ENCODE measurements at places on chromosomes 6 and 20.
A peak's percentile ranks its signal among the peaks of the same experiment; 100 is the strongest.

- peak; percentile 97 for DNase-seq
Measured at GRCh38 chr6:135054569-135055498, at the start of gene HBS1L. Gene HBS1L (minus strand): TSS chr6:135054822. CDS start chr6:135054691, 131 bp downstream.

- no peak for DNase-seq
Measured at GRCh38 chr6:68635706-68636513, 828 bp downstream of the ADGRB3 start.

DNA sequence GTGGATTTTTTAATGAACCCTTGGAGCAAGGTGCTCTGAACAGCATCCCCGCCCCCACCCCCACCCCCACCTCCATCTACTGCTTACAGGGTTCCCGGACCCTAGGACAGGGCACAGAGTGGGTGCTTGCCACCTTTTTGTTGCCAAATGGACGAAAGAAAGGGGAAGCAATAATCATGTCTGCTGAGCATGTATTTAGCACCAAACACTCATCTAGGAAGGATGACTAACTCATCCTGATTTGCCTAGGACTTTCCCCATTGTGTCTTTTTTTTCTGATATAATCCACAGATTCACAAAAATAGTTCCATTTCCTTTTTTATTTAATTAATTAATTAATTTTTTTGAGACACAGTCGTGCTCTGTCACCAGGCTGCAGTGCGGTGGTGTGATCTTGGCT lies 1.2 kb upstream of the PLTP start:
- DNase-seq, result peak; percentile 35

GRCh38 chr6:164048840-164049516 lies 634.5 kb downstream of the QKI start:
- no peak for DNase-seq

DNA sequence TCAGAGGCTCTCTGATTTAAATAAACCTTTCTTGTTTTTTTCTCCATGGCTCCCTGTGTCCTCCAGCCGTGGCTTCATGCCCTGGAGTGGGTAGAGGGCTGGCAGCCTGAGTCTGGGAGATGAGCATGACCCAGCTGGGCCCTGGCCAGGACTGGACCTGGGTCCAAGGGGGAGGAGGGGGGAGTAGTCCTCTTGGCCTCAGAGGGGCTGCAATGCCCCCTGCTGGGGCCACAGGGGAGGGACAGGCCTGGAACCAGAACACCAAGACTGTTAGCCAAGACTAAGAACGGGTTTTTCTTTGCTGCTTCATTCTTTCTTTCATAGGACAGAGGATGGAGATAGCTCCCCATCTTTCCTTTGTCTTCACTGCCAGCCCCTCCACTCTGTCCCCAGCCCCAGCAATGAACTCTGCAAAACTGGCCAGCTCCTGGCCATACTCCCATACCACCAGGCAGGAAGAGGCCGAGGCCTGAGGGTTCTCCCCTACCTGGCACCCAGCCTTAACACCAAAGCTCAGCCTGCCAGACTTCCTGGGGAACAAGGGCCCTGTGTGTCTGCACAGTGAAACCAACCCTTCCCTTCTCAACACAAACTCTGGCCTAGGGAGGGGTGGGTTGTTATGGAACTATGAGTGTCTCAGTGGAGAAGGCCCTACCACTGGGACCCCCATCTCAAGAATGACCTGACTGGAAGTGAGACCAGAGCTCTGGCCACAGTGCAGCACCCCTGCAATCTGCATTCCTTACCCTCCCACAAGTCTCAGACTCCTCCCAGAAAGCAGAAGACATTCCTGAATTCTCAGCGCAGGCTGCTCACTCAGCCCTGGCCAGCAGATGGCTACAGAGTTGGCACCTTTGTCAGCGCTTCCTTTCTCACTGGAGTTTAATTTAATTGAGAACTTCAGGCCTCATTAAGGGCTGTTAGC lies 11.0 kb downstream of the SLC29A1 start:
- peak; percentile 80 for DNase-seq

- no peak for DNase-seq
Measured at GRCh38 chr20:15843777-15844176, 729.5 kb downstream of the KIF16B start.

GRCh38 chr6:26240157-26241032 lies 124.6 kb upstream of the BTN3A2 start:
- peak; percentile 94 for DNase-seq

DNA sequence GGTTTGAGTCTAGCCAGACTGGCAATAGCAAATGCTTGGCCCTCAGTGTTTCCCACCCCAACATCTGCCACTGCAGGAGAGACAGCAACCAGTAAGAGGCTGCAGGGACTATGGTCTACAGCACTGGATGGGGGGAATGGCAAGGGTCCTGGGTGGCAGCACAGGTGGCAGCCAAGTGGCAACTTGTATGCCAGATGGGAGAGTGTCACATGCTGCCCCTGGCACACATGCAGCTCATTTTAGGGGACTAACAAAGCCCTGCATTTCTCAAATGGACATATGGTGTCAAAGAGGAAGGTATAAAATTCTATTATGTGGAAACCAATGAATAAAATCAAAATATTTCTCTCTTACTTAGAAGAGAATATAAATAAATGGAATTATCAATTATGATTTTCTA lies 298.7 kb upstream of the MARCKS start:
- DNase-seq, result no peak

DNA sequence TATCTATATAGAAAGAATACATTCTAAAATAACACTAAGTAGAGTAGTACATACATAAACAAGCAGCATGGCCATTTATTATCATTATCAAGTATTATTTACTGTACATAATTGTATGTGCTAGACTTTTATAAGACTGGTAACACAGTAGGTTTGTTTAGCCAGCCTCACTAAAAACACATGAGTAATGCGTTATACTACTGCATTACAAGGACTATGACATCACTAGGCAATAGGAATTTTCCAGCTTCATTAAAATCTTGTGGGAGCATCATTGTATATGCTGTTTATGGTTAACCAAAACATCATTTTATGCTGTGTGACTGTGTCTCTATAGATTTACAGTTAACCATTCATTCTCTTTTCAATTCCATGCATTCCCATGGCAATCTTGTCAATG lies 131.7 kb upstream of the HDGFL1 start:
- DNase-seq, result peak; percentile 51

GRCh38 chr6:32700391-32701040 lies 34.1 kb upstream of the HLA-DQB1 start:
- peak; percentile 59 for DNase-seq

- peak; percentile 61 for DNase-seq
Measured at GRCh38 chr6:135423649-135424128, 73.9 kb downstream of the AHI1 start.

DNA sequence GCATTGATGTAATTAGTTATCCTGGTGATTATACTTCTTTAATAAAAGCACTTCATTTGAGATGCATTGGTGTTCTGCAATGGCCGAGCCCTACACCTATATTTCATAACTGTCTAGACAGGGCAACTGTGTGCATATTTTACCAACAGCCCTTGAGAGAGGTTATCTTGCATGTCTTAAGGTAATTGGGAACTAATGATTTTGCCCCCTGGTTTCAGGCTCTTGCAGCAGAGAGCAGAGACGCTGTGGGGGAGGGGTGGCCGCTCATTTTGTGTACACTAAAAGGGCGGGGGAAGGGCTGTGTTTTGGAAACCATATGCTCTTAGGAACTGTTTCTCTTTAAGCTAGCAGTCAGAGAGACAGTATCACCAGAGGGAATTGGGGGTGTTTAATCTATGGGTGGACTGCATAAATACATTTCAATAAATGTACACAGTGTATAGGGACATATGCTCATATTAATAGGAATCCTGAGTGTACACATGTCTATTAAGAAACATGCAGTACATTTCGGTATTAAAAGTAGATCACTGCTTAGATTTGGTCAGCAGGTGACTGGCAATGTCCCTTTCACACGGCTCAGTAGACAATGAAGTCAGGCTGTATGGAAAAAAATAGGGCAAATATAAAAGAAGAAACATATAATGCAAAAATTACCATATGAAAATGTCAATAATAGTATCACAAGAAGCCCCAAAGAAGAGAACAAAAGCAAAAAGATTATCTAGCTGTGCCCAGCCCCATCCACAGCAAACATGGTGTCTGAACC lies 402.9 kb upstream of the CITED2 start:
- no peak for DNase-seq

GRCh38 chr20:7994809-7995208 lies 24.8 kb downstream of the TMX4 start:
- no peak for DNase-seq

- DNase-seq, result peak; percentile 24
Measured at GRCh38 chr6:32178547-32179440, 589 bp downstream of the RNF5 start.

GRCh38 chr6:121828146-121828886 lies 392.9 kb downstream of the GJA1 start:
- DNase-seq, result no peak

GRCh38 chr6:4603291-4603690 lies 172.9 kb upstream of the CDYL start:
- peak; percentile 96 for DNase-seq

DNA sequence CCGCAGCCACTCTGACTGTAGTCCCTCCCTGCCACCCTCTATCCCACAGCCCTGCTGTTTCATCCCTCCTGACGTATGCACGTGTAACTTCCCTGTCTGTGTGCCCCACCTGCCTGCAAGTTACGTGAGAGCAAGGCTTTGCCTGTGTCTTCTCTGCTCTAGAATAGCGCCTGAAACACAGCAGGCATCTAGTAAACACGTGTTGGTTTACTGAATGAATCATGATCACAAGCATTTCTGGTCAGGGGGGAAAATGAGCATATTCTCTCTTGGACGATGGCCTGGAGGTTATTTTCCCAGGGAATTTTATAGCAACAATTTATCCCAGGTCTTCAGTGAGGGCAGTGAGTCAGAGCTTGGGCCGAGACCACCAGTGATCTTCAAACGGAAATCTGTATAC lies 38.3 kb downstream of the PSMG4 start:
- peak; percentile 17 for DNase-seq

DNA sequence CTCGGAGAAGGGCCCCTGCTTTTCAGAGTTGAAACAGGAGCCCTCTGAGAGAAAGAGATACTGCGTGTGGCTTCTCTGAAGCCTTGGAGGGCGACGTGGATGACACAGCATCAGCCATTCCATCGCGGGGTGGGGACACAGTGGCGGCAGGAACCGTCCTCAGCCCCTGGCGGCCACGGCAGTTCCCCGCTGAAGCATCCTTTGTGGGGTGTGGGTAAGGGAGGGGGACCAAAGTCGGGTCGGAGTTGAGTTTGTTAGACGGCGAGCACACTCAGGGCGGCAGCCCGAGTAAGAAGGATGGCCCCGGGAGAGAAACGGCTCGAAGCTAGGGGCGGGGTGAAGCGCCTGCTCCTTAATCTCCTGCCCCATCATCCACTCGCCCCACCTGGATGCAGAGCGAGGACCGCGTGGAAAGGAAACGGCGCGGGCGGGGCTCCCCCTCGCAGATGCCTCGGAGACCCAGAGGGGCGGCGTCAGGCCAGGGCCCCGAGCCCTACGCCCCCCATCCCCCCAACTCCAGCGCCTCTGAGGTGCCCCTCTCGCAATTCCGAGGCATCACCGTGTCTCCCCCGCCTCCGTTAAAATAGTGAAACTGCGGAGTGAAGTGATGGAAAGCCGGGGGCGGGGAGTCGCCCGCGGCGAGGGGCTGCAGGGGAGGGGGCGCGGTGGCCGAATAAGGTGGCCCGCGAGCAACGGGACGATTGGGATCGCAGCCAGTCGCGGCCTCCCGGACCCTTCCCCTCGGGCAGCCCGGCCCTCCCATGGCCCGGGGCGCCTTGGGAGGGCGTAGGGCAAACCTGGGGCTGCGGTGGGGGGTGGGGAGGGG lies 796 bp upstream of the RREB1 start:
- DNase-seq, result peak; percentile 21

GRCh38 chr6:16154904-16155303 lies 26.0 kb downstream of the MYLIP start:
- peak; percentile 91 for DNase-seq

DNA sequence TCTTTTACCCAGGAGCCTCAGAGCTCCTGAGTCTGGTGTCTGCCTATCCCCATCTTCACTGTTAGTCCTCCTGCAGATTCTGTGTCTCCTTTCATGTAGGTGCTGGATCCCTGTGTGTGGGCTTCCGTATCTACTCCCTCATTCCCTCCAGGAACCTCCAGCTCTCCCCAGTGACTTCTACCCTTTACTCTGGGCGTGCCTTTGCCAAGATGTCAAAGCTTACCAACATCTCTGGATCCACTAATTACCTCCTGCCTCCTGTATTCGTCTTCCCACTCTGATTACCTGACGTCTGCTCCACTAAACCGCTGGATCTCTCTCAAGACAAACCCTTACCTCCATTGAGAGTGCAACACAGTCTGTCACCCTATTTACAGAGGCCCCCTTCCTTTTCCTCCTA lies 2.2 kb upstream of the C6orf136 start:
- DNase-seq, result no peak

GRCh38 chr6:160427312-160428068 lies 79.3 kb downstream of the SLC22A3 start:
- no peak for DNase-seq

- no peak for DNase-seq
Measured at GRCh38 chr6:17224056-17224455, 57.1 kb upstream of the RBM24 start.

- DNase-seq, result no peak
Measured at GRCh38 chr20:51720384-51720783, 47.8 kb downstream of the ATP9A start.

DNA sequence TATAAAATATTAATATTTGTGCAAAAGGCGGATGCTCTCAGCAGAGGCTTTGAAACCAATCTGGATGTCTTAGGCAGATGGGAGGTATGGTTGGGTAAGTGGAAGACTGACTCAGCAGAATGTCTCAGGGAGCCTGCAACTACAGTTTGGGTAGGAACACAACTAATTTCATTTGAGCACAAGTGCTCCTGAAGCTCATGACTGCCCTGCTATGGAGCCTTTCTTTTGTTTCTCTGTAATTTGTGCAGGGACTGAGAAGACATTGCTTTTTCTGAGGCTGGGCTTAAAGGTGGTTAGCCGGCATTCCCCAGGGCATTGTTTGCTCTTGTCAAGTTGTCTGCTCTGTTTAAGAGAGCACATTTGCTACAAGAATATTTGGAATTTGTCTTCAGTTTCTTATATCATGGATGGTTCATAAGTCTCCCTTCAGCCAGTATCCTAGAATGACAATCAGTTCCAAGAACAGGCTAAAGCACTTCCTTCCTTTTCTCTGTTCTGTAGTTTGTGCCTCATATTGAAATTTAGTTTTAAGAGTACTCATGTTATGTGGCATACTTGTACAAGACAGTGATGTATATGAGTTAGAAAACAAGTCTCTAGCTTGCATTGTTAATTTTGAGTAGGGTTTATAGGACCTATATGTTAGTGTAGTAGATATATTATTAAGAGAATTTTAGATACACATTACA lies 208.3 kb downstream of the ZFAND3 start:
- peak; percentile 39 for DNase-seq

DNA sequence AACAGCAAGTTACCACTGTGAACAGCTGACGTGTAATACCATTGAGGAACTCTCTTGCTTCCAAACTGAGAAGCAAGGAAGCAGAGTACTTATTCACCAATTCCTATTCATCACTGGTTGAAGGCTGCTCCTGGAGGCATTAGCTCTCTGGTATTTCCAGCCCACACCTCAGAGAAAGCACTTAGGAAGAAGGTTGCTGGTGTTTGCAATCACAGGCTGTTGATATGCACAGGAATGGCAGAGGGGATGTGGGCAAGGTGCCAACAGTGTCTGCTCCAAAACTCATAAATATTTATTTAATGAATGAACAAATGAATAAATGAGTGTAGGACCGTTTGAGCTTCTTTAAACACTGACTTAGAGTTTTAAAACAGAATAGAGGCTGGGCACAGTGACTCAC lies 6.9 kb upstream of the RRBP1 start:
- DNase-seq, result no peak

- DNase-seq, result no peak
Measured at GRCh38 chr20:17327185-17328148, 100.6 kb downstream of the PCSK2 start.
